GM12865 (cell line): ENCODE measurements at places on chromosomes 4 and X.

DNA sequence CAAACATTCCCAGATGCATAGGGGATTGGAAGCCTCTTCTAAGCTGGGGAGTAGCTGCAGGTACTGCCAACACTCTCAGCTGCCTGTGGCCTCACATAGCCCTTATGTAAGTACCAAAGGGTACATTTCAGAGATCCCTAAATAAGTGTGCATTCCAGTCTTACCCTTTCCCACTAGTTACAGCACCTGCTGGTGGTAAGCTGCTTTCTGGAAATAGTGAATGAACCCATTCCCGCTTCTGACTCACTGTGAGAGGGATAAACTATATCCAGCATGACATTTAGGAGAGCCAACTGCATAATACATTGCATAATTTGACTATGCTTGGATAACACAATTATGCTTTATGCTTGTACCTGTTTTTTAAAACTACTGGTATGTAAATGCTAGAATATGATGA is 149.0 kb downstream of the FAM13A start:
- DNase-seq, result no peak

DNA sequence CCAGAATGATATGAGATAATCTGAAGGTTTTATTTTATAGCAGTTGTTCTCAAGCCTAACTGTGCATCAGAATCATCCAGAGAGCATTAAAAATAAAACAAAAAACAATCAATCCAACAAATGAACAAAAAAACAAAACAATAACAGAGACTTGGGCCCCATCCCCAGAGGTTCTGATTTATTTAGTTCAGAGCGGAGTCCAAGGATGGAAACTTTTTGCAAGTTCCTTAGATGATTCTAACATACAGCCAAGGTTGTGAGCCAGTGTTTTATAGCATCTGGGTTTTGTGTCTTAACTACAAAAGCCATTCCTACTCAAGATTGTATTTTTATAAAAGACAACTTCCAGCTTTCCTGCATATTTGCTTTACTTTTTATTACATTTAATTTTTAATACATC is 59.4 kb upstream of the GRPR start:
- DNase-seq, result no peak

GRCh38 chr4:108762559-108763225 is at the start of gene ETNPPL:
ETNPPL (minus strand) TSS chr4:108763053; CDS start chr4:108762898, 155 bp downstream.
- no peak for DNase-seq

GRCh38 chr4:13516315-13516860 is 27.9 kb downstream of the NKX3-2 start:
- DNase-seq, result no peak

DNA sequence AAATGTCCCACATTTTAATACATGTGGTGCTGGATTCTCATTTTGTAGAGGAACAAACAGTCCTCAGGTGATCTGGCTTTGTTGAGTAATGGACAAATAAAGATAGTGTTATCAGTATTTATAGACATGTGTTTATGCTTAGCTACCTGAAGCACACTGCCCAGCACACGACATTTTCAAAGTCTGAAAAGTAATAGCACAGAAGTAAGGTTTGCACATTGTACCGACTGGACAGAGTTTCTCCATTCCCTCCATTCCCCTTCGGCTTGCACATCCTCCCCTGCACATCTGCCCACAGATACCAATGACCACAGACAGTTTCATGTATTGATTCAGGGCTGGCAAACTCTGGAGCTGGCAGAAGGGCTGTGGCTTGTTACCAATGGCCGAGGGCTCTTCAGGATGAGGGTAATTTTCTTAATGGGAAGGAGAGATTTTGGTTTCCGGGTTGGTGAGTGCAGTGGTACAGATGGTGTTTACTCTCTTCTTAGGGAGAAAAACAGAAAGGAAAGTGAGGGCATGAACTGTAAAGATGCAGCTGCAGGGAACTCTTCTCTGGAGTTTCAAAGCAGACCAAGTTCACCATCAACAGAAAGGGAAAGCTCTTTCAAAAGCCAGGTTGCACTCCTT is 2.3 kb downstream of the GRPR start:
- DNase-seq, result no peak

GRCh38 chr4:160745126-160745525 is 1418.7 kb downstream of the FSTL5 start:
- DNase-seq, result no peak

- peak; percentile 70 for DNase-seq
Measured at GRCh38 chr4:84503495-84504437, 4.7 kb upstream of the NKX6-1 start.

DNA sequence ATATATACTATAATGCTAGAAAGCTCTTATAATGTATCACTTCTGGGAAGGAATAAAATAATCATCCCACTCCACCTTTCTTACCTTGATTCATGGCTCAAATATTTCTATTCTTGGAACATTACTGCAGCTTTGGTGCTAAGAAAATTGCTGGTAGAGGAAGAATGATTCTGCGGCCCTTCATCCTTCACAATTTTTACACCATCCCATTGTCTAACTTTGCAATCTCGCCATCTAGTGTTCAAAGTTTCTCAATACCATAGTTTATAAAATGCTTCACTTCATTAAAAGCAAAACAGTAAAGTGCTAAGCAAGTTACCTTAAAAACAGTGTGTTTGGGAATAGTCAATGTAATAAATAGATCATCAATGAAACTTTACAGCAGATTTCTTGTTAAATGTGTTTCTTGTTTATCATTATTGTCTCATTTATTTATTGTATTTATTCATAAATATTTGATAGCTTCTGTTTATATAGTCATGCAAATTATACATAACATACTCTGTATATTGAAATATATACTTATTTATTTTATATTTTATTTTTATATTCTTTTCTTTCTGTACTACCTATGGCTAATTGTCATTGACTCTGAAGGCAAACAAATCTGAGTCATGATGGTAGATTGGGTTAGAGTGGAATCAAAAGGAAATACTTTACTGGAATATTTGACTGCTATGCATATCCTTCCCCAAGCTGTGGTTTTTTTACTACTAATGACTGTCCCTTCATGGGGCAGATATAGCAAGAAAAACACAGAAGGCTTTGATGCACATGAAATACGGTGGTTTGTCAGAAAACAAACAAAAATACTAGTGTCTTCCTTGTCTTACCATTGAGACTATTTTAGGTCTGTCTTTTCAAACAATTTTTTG is 390.7 kb downstream of the MAPK10 start:
- DNase-seq, result peak; percentile 26

DNA sequence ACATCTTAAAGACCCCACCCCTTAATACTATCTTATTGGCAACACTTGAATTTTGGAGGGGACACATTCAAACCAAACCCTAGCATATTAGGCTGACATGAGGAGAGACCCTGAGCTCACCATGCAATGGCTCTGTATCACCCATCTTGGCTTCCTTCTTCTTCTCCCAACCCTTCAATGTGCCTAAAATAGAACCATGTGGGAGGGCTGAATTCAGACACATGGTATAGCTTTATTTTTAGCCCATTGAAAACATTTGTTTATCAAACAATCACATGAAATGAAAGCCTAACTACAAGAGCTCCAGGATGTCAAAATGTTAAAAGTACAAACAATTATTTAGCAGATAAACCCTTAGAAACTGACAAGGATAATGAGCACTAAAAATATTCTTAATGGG is 81.6 kb downstream of the RASL11B start:
- no peak for DNase-seq

DNA sequence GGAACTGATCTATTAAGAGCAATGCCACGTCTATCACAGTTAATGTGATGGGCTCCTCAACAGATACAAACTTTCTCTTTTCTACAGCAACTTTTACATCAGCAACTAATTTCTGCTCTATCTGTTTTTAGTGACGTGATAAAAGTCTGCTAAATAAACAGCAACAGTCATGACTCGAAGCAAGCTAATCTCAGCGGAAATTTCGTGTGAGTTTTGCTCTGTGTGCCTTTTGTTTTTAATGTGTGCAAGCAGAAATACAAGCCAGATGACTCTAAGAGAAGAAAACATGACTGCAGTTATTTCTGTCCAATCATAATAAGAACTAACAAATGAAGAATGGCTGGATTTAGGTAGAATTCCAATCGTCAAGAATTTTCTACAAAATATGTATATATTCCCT is 214.3 kb downstream of the LDB2 start:
- DNase-seq, result no peak

DNA sequence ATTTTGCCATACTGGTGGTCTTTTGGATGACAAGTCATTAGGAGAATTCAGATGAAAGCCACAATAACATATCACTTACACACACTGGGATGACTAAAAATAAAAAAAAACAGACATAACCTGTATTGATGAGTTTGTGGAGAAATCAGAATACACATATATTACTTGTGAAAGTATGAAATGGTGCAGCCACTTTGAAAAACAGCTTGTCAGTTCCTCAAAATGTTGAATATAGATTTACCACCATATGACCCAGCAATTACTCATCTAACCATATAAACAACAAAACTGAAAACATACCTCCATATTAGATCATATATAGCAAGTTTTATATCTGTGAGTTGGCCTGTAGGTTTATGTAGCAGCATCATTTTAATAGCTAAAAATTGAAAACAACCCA is 608.7 kb downstream of the TLL1 start:
- DNase-seq, result peak; percentile 34

DNA sequence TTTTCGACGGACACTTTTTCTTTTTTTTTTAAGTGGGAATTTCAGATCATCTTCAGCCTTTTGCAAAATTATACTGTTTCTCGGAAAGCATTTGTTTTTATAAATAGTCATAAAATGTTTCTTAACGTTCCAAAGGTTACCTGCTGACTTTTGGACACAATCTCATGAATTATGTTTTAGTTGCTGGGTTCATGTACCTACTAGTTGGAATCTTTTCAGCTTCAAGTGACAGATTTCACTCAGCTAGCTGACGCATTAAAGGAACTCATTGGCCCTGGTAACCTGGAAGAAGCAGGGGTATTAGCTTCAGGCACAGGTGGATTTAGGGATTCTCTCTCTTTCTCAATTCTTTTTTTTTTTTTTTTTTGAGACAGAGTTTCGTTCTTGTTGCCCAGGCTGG is 66.5 kb downstream of the TMEM131L start:
- no peak for DNase-seq

DNA sequence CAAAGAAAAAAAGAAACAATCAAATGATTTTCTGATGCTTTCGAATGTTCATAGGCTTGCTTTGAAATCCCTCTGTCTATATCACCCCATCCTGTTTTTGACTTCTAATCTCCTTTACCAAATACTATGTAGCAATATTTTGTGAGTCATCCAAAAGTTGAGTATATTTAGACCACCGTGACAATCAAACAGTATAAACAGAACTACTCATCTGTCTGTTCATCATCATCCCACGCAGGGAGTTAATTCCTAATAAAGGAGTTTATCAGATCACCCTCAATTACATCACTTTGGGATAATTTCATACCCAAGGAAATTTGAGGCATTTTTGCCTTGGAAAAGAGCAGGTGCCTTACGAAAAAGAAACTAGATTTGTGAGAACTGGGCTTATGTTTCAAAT is 212.9 kb downstream of the CBR4 start:
- no peak for DNase-seq

- no peak for DNase-seq
Measured at GRCh38 chr4:118417325-118417724, 64.5 kb upstream of the PRSS12 start.

GRCh38 chrX:153400146-153401132 is 711 bp downstream of the PNMA6E start:
- peak; percentile 55 for DNase-seq

DNA sequence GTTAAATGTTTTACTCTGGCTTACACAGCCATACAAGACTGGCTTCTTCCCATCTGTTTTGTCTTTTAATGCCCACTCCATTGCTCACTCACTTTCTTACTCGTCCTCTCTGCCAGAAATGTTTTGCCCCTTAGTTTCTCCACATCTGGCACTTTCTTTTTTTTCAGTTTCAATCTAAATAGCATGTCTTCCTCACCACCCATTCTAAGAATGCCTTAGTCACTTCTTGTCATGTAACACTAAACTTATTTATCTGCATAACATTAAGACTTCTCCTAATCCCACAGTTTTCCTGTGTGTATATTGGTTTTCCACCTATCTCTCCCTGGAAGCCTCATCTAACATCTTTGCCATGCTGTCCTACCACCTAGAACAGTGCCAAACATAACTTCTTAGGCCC is 119.3 kb downstream of the ADAMTS3 start:
- no peak for DNase-seq

GRCh38 chr4:102390438-102390837 is 45.2 kb upstream of the SLC39A8 start:
- DNase-seq, result peak; percentile 39

DNA sequence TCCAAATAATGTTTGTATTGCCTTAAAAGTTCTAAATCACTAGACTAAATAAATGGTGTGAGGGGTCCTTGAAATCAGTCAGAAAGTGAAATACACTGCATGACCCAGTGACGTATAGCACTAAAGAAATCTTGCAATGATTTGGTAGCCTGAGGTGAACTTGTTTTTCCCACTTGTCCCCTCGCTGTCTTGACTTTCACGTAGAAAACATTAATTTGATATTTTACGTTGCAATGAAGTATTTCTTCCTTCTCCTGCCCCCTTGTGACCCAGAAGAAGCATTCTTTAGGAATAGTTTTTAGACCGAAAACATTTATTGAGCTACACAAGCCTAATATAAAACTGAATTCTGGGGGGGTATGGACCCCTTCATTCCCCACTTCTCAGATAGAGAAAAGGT is 3.7 kb downstream of the KLB start:
- DNase-seq, result peak; percentile 3

GRCh38 chr4:168317621-168318020 is 931 bp downstream of the DDX60 start:
- no peak for DNase-seq

DNA sequence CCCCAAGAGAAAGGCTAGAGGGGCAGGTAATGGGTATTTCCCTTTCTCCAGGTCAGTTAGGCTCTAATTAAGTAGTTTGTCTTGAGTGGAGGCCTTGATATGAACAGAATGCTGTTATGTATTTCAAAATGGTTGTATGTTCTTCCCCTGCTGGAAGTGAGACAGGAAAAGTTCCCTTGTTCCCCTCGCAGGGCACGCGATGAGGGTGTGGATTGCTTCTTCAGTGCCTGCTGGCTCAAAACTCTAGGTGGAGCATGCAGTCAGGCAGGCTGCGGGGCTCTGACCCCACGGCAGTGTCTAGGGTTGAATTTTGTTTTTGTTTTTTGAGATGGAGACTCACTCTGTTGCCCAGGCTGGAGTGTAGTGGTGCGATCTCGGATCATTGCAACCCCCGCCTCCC is 341.0 kb upstream of the ZCCHC13 start:
- no peak for DNase-seq

GRCh38 chr4:1019729-1020470 is 8.5 kb downstream of the FGFRL1 start:
- no peak for DNase-seq

GRCh38 chr4:110515676-110516075 is 39.7 kb downstream of the ENPEP start:
- no peak for DNase-seq

GRCh38 chr4:82017680-82018079 is 356.1 kb downstream of the HNRNPD start:
- peak; percentile 25 for DNase-seq

DNA sequence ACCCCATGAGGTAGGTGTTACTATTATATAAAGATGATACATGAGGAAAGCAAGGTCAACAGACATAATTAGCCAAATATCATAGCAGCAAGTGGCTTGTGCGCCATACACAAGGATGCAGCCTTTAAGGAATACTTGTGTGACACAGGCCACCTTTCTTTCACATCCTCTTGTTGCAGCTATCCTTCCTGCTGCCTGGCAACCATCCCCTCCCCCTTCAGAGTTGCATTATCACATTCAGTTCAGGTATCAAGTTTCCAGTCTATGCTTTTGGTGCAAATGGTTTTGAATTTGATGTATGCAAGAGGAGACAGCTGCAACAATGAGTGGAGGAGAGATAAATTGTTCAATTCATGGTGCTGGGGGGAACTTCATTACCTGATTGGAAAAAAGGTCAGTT is 6.4 kb downstream of the ZCCHC18 start:
- peak; percentile 14 for DNase-seq
